ENCODE measurements at places on chromosomes 1 and 21. TPM values are rescaled to one million over a fixed set of nuclear protein-coding genes. Genes with fewer than 3 reads are reported as not detected.
A peak's percentile ranks its signal among the peaks of the same experiment; 100 is the strongest.

Gene OR10J1
- total RNA-seq, result not detected

Gene KCNE2
- not detected for total RNA-seq

Gene CFHR4
- total RNA-seq, result not detected

Gene SLAMF9
- not detected for total RNA-seq

Gene RGS13
- total RNA-seq, result not detected

Gene ZSWIM5
- 0.46 TPM for total RNA-seq

Gene TCHH
- not detected for total RNA-seq

Gene FAM131C
- total RNA-seq, result 0.20 TPM

DNA sequence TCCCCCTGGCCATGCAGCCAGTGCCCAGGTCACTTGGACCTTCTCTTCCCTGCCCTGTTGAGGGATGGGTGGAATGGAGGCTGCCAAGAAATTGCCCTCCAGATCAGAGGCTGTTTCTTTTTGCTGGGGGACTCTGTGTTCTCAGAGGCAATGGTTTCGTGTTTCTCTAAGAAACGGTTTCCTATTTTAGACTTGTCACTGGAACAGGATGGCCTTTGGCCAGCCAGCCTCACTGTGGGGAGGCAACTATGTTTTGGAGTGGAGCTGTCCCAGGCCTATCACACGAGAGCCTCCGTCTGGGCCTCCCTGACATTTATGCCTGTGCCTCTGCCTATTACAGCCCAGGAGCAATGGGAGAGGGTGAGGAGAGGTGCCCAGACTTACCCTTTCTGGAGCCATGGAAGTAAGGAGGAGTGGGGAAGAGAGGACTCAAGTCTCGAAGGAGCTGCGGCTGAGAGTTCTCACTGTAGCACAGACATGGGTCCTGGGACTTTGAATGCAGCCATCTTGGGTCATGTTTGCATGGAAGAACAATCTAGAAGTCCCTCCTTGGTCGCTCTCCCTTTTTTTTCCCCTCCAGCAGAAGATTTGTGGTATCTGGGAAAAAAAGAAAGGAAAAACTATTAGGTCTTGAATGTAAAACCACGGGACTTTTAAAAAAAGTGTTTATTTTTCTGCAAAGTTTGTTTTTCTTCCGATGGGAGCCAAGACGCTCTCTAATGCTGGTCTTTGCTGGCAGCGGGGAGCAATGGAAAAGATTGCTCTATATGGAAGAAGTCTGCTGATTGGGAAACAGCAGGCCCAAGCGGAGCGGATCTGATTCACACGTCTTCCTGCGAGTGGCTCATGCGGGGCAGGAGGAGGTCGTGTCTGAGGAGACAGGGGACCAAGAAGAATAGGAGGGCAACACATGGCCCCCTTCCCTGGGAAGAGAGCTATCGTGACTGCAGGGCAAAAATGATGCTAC is 219.2 kb downstream of the FOXD2 start:
- DNase-seq, result peak; percentile 95

DNA sequence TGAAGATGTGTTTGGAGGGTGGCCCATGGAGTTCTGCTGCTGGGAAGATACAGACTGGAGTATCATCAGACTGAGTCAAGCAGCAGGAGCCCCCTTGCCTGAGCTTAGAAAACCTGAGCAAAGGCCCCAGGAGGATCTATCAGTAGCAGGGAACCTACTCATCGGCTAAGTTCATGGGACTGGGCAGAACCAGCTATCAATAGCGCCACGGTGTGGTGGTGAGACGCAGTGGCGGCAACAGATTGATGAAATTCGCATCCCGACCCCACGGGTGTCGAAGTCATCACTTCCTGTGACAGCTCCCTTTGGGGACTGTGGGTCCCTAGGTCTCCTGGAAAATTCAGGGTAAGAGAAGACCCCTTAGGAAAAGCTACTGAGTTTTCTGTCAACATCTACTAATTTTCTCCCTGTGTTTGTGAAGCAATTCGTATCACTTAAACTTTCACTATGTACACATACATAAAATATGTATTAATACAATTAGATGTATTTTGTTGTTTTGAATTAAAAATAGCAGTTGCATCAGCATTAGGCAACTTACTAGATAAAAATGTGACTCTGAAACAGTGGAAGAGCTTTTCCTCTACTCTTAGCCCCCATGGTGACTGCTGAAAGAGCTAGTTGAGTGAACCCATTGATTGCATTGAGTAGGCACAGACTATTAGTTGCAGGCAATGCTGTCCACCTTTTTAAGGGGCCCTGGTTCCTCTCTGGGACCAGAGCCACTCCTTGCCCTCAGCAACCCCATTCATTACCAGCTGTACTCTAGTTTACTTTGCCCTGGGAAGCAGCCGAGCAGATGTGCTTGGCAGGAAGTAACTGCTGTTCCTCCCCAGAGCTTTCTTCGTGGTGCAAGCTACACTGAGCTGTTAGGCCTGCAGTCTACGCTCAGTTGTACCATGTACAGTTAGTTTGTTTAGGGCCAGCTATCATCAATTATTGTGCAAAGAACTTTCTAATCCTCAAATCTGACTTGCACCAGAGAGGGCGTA is 7.3 kb upstream of the CACNA1S start:
- no peak for DNase-seq

DNA sequence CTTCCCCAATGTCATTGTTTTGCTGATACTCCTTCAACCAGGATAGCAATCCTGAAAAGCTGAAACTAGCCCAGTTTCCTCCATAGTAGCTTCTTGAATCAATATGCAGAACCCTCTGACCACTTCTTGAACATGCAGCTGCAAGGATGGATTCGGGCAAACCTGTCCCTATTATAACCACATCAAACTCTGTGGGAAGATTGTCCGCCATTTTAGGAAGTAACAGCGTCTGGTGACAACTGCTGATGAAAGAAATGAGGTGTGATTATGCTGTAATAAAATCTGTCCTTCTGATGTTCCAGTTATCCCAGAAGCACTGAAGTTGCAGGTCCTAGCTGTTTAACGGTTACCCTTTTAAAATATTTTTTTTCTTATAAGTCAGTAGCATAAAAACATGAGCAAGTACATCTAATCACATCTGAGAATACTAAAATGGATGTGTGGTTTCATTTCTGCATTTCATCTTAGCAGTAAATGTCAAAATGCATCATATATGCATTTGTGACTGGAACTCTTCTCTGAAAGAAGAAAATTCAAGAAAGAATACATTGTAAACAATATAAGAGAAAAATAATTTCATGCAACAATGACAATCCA is 4.5 kb downstream of the CHML start:
- DNase-seq, result no peak

DNA sequence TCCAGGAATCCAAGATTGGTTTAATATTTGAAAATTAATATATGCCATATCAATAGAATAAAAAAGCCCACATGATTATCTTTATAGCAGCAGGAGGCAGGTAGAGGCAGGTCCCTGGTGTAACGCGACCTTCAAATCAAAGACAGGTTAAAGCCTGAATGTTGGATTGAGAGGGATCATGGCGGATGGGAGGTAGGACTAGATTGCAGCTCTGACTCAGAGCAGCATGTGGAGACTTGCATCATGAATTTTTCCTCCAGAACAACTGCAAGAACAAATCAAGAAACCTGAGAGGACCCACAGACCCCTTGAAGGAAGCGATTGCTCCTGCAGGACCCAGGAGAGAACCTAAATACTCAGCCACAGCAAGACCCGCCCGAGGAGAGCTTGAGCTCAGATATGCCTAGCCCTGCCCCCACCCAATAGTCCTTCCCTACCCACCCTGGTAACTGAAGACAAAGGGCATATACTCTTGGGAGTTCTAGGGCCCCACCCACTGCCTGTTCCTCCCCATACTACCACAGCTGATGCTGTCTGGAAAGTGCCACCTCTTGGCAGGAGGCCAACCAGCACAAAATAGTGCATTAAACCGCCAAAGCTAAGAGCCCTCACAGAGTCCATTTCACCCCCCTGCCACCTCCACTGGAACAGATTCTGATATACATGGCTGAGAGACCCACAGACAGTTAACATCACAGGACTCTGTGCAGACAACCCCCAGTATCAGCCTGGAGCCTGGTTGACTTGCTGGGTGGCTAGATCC is 19.5 kb downstream of the S100B start:
- no peak for DNase-seq

- DNase-seq, result no peak
These were observed 150.3 kb upstream of the ETV3 start for GRCh38 chr1:157288492-157288891.

GRCh38 chr1:168375566-168376300 is 95.1 kb downstream of the TBX19 start:
- DNase-seq, result no peak

GRCh38 chr1:14778541-14778897 is 180.0 kb downstream of the KAZN start:
- no peak for DNase-seq

- no peak for DNase-seq
These were observed 56.1 kb upstream of the HAO2 start for GRCh38 chr1:119312500-119312899.

DNA sequence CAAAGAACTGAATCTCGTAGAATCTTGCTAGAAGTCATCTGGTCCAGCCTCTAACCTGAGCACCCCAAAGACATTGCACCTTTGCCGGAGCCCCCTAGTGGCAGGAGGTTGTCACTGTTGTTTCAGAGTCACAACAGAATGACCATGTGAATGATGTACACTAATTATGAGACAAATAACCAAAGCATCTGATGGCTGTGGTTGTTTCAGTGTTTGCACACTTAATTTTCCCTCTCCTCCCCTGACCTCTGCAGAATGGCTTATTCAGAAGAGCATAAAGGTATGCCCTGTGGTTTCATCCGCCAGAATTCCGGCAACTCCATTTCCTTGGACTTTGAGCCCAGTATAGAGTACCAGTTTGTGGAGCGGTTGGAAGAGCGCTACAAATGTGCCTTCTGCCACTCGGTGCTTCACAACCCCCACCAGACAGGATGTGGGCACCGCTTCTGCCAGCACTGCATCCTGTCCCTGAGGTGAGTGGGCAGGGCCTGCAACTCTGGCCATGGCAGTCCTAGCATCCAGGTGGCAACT is 26.4 kb downstream of the TRAF5 start:
- DNase-seq, result no peak

DNA sequence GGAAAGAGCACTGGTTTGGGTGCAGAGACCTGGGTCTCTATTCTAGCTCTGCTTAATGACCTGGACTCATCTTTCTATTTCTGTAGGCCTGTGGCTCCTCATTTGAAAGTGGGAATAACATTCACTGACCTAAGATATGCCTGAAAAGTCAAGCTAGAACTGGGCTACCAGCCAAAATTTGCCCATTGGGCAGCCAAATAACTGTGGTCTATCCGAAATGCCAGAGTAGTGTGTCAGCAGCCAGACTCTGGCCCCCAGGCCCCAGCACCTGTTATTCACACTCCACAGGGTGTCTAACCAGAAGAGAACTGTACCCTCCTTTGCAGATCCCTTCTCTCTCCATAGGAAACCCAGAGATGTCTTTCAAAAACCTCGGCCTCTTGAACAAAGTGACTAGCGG is 12.6 kb downstream of the DAB1 start:
- DNase-seq, result no peak

- DNase-seq, result no peak
These were observed 38.2 kb downstream of the JUN start for GRCh38 chr1:58745666-58746065.

DNA sequence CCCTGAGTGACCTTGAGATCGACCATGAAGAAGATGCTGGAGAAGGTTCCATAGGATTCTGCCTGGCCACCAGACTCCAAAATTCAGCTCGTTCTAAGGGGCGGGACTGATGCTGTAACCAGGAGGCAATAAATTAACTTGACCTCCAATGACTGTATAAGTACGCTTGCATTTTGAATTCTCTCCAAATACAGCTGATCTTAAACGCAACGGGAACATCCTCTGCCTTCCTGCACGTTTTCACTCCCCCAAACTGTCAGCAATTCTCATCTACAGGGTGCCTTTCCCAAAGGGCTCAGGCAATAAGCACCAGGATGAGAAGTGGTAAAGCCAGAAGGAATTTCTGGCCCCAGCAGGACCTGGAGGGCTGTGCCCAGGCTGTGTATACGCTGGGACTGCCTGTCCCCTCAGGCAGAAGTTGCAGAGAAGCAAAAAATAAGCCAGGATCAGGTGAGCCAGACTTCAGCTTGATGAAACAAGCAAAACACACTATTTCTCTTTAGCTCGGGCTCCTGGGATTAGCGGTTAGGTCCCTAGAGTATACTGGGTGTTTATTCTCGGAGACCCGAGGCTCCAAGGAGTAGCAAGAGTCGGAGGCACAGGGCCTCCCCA is 124.8 kb downstream of the LRIG2 start:
- DNase-seq, result no peak

DNA sequence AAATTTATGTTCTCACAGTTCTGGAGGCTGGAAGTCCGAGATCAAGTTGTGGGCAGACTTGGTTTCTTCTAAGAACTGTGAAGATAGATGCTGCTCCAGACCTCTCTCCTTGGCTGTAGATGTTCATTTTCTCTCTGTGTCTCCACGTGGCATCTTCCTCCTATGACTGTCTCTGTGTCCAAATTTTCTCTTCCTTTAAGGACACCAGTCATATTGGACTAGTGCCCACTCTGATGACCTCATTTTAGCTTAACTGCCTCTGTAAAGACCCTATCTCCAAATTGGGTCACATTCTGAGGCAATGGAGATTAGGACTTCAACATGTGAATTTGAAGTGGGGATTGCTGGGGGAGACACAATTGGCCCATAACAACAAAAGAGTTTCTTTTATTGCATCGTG is 125.3 kb upstream of the ETS2 start:
- no peak for DNase-seq

DNA sequence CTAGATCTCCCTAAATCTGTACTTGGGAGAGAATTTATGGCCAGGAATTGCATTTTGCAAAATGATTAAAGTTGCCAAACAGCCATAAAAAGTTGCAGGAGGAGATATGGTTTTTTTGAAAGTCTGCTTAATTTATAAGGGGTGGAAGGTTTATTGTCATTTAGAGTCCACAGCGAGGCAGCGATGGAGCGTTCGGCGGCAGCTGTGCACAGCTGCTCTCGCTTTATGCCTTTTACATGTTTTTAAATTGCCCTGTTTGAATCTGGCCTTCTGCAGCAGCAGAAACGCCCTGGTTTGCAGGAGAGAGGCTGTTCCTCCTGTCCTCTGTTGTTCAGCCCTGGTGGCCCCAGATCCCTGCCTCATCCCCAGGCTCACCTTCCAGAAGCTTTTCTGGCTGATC is 144.9 kb upstream of the POU3F1 start:
- DNase-seq, result no peak

- no peak for DNase-seq
These were observed 58.7 kb downstream of the KIF14 start for GRCh38 chr1:200561856-200562214.

GRCh38 chr1:171643156-171643555 is 9.3 kb downstream of the MYOC start:
- no peak for DNase-seq

- no peak for DNase-seq
These were observed 794 bp upstream of the FAM76A start for GRCh38 chr1:27724961-27725373.
